ENCODE measurements at places on chromosomes 3 and 15.

GRCh38 chr3:128487813-128488635, 5.0 kb downstream of the GATA2 start:
- peak; percentile 91 for DNase-seq

DNA sequence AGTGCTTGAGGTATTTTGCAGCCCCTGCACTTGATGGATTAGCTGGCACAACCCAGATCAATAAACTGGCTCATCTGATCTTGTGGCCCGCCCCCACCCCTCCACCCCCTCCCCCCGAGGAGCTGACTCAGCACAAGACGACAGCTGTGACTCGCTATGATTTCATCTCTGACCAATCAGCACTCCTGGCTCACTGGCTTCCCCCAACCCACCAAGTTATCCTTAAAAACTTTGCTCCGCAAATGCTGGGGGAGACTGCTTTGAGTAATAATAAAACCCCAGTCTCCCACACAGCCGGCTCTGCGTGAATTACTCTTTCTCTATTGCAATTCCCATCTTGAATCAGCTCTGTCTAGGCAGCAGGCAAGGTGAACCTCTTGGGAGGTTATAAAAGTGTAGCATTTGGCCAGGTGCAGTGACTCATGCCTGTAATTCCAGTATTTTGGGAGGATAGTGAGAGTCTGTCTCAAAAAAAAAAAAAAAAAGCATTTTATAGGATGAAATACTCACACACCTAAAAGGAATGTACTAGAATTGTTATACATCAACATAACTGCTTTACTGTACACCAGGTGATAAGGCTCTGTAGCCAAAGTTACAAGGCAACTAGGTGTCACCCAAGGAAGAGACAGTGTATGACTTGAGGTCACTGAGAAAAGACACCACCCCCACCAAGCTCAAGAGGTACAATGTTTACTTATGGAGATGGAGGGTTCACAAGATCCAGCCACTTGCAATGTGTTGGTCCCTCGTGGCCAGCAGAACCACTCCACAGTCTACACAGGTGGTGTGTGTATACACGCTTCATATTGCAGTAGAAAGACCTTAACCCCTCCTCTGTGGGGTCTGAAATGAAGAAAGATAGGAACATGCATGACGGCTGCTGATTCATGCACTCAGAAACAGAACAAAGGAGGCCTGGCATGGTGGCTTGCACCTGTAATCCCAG, 8.6 kb downstream of the ZNF445 start:
- DNase-seq = no peak

DNA sequence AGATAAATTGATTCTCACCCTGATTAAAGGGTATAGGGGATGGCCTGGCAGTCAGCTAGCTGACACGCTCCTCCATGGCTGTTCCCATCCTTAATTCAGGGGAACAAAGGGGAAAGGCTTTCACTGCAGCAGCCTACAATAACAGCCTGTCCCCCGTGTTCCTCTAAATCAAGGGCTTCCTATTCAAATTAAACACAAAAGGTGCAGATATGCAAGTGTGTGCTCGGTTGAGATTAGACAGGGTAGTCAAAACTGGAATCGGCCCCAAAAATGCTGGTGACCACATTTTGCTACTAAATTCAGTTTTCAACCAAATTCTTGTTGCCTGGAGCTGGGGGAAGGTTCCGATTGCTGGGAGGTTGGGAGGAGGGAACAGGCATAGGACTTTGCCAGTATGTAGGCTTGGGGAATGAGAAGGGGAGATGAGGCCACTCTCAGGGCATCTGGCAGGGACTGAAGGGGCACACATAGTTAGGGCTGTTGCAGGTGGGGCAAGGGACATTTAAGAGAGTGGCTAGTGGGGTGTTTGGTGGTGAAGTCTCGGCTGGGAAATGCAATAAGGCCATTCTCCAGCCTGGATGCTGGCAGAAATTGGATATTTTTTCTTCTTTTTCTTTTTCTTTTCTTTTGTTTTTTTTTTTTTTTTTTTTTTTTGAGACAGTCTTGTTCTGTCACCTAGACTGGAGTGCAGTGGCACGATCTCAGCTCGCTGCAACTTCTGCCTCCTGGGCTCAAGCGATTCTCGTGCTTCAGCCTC, 32.9 kb upstream of the CTSH start:
- DNase-seq = no peak

DNA sequence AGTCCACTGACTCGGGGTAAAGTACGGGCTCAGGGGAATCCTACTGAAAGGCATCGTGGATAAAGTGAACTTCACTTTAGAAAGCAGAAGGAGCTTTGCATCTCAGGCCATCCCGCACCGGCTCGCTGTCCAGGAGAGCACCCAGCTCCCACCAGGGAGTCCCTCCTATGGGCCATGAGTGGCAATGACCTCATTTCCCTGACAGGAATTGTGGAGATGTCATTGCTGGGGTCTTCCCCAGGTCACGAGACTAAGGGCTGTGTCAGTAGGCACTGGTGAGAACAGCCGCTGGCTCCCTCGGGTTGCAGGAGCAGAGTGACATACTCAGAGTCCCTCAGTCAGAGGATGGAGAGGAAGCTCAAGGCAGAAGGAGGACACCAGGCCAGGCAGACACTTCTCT, 97.3 kb downstream of the XXYLT1 start:
- no peak for DNase-seq

- no peak for DNase-seq
Observed at GRCh38 chr3:48782046-48782445, 65.0 kb upstream of the IP6K2 start.

DNA sequence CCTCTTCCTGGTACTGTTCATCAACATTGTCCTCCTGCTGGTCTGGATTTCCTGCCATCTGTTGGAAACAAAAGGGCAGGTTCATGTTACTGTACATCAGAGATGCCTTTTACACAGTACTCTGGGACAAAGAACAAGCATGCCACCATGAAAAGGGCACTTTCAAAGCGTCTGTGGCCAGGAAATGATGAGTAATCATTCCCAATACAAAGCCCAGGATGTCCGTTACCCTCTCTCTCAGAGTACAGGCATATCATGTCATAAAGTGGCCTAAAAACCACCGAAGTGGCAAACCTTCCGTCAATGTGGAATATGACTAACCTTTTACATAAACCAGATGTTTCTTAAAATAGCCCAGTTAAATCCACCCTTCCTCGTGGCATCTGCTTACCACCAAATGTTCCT, 71.2 kb downstream of the GOLIM4 start:
- peak; percentile 45 for DNase-seq

DNA sequence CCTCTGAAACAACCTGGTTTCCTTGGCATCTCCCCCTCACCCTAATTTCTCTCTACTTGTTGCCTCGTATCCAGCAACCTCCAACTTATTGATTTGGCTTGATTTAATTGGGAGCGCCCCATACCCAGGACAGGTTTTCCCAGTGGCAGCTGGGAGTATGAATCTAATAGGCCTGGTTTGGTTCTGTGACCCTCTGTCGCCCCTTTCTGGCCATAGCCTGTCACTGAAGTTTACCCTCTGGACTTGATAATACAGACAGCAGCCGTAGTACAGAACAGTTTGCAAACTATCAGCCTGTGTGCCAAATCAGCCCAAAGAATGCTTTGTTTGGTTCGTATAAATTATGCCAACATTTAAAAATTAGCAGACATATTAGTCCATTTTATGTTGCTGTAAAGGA, 525.1 kb upstream of the GOLIM4 start:
- DNase-seq = no peak

DNA sequence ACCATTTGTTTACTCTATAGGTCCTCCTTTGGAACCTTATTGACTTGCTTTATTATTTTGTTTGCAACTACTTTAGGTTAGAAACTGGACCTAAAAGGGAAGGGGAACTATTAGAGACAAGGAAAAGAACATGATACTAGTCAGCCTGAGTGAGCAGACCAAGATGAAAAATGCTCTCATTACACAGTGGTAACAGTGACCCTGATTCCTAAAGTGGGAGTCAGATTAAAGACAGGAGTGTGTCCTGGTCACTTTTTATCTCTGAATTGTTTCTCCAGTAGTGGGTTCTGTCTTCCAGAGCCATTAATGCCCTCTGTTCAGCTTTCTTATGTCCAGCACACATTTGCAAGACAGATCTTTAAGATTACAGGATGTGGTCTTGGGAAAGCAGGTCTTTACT, 124.1 kb downstream of the TMEM108 start:
- no peak for DNase-seq

DNA sequence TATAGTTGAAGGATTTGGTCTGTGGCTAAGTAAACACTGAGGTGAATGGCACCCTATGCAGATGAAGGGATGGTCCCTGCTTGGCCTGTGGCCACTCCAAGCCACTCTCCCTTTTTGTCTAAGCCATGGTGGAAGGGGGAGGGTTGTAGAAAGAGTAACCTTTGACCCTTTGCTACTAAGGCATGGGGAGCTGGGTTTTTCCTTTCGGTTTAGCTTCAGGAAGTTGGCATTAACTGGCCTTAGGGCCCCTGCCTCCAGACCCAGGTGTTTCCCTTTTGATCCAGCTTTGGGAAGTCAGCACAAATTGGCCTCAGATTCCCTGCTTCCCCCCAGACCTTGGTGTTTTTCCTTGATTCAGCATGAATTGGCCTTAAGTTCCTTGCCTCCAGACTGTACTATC, 49.5 kb downstream of the EFCAB12 start:
- DNase-seq = no peak

DNA sequence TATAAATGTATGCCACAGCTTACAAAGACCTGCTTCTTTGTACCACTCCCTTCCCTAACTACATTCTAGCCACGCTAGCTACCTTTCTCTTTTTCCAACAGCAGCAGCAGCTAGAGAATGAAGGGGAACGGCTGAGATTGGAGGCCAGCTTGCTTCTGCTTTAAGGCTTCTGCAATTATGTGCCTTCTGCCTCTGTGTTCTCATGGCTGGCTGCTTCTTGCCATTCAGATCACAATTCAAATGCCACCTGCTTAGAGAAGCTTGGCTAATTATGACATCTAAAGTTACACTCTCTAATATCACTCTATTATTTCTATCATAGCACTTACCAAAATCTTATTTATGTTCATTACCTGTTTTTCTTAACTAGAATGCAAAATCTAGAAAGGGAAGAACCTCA, 95.2 kb downstream of the RYK start:
- no peak for DNase-seq

DNA sequence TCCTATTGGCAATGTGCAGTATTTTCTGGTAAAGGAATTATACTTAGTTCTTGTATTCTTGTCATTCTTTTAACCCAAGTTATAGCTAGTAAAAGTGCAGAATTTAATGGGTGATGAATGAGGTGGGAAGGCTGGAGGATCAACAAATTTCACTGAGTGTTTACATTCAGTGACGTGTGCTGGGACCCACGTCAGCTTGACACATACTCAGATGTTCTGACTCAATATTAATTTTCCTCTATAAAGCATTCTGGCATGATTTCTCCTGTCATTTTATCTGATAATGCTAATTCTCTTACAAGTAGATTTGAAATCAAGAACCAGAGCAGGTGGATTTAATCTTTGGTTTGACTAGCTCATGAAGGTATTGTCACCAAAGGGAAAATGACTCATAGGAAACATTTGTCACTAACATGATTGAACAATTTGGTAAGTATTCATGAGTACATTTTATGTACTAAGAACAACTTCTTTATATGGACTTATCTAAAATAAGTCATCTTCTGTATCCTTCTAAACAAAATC, 71.0 kb upstream of the SYNPR start:
- no peak for DNase-seq

DNA sequence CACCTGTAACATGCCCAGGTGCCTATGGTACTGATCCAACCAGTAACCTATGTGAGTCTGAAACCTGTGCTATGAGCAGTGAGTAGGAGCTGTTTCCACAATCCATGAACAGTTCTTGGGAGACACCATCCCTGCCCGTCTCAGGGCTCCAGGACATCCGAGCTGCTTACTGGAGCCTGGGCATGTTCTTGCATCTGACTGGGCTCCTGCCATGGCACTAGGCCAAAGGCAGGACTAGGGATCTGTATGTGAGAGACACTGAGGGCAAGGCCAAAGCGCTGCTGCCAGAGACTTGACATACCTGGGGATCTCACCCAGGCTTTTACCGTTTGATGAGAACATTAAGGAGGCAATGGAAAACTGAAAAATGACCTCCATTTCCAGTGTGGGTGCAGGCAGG, 59.8 kb downstream of the WDR76 start:
- DNase-seq = no peak

DNA sequence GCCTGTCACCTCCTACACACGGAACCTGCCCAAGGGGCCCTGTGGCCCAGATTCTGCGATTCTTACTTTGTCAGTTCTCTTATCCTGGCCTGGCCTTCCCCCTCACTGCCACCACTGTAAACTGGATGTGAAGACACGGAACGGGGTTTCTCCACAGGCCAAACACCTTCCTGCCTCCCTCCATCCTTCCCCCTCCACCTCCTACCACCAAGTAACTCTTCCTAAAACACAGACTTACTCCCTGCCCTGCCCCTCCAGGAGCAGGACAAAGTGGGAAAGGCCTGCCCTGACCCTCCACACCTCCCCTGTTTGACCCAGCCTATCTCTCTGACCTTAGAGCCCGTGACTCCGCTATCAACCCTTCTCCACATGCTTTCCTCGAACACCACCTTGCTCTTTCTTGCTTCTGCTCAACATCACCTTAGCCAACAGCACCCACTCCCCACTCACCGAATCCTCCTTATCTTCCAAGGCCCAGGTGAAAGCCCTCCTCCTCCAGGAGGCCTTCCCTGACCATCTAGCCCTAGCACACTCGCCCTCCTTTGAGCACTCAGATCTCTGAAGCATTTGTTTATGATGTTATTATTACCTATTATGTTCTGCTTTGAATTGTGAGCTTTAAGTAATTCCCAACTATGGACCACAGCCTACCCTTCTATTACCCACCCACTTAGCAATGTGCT, 7.6 kb downstream of the CA12 start:
- no peak for DNase-seq

DNA sequence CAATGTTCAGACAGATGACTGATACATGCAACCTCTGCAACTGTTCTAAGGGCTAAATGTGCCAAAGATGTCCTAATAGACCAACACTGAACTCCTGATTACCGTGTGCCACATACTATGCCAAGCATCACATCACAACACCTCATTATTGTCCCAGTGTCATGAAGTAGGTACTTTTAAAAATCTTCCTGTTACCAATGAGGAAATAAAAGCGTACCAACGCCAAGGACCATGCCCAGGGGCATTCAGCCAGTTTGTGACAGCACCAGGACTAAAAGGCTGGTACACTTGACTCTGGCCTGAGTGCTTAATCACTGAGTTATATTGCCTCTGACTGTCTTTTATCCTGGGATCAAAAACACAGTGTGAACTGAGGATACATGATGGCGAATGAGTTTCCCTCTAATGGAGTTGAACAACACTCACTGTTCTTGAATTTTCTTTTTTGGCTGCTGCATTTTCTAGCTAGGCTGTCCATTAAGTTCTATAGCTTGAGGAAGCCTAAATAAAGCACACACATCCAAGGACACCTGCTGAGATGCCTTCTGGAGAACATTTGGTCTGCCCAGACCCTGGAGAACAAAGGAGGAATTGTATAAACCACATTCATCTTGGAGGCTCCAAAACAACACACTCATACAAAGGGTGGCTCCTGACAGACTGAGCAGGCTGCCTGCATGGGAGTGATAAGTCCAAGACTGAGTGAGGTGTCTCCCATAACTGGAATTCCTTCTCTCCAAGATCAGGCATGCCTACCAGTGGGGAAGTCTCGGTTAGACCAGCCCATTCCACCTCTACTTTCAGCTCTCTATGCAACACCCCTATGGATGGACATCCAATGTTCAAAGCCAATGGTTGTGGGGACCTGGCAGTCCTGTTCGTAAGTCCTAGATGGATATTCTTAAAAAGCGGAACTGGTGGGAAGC, 126.7 kb upstream of the PRICKLE2 start:
- DNase-seq = peak; percentile 9
